ENCODE measurements at places on chromosomes 3 and 15.

DNA sequence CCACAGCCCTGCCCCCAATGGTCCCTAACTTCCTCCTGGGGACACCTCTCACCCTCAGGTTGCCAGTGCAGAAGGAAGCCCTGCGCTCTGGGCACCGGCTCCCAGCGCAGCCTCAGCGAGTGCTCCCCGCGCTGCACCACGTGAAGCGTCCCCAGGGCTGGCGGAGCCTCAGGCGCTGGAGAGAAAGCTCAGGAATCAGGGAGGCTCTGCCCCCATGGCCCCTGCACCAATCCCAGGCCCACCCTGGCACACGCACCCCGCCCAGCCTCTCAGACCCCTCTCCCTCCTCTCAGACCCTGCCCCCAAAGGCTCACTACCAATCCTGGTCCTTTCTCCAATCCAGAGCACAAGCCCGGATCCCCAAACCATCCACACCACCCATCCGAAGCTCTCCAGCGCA is 6.9 kb downstream of the COL7A1 start:
- DNase-seq: no peak

- DNase-seq: no peak
These were observed 3.7 kb upstream of the RPP25 start for GRCh38 chr15:74960286-74960685.

DNA sequence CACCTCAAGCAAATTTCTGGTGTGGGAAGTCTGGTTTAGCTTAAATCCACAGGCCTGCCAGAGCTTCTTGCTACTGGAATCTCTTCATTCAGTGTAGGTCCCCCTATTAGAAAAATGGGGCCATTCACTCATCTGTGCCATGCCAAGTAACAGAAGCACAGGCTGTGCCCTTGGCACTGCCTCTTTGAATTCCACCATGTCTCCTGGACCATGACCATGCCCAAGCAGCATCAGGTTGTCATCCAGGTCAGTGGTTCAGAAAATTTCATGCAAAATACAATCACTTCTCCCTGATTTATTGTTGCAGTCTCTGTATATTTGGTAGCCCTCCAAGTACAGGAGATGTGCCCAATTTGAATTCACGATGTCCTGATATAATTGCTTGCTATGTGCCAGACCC is 602.1 kb upstream of the ZNF385D start:
- DNase-seq: no peak

- no peak for DNase-seq
These were observed 43.9 kb upstream of the PLXND1 start for GRCh38 chr3:129650256-129650872.

DNA sequence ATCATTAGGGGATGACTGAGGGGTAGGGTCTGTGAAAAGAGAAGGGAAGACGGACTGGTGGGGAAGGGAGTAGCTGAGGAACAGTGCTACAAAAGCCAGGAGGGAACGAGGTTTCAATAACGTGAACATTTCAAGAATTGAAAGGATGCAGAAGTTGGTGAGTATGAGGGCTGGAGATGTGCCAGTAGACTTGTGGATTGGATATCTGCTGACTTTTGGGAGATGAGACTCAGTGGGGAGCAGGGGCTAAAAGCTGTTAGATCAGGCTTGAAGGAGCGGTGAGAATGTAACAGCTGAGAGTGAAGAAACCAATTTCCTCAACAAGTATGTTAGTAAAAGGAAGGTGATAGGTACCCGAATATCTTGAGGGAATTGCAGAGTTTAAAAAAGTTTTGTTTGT is 65.2 kb downstream of the GTPBP8 start:
- no peak for DNase-seq

DNA sequence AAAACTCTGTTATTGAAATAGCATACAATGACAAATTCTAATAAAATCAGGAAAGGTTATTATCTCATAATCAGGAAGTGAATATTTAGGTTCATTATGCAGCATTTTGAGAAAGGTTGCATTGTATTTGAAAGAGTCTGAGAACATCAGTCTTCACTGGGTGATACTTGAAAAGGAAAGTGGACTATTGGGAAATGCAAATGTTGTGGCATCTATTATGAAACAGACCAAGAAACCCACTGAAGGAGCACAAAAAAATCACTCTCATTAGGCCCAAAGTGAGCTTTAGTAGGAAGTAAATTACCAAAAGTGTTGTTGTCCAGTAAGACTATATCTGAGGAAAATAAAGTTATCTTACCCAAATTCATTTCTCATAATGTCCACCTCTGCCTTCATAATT is 90.8 kb downstream of the ZPLD1 start:
- DNase-seq: no peak

DNA sequence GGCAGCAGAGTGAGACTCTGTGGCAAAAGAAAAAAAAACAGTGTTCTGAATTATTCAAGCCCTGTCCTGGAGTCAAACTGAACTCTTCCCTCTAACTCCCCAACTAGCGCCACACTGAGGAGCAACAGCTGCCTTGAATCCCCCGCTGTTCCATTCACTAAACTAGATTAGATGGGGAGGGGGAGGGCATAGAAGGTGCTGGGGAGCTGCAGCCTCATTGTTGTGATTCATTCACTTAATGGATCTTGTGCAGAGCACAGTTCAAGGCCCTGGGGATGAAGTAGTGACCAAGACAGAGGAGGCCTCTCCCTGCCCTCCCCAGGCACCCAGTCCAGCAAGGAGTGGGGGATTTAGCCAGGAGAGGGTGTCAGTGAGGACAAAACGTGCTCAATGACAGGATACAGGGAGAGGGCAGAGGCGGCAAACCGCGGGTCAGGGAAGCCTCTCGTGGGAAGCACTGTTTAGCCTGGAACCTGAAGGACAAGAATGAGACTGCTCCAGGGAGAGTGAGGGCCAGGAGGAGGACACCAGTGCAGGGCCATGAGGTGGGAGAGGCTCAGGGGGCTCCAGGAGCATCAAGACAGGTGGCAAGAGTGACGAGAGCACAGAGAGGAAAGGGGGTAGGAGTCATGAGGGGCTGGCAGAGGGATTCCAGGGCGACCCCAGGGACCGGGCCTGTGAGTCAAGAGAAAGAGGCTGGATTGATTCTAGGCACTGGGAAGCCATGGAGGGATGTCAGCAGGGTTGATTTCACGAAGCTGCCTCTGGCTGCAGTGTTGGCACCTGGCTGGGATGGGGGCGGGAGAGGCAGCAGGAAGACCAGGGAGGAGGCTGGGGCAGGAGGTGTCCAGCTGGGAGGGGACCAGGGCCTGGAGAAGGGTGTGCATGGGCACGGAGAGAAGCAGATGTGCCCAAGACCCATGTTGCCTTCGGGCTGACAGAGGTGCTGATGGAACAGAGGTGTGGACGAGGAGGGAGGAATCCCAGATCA is 31.4 kb downstream of the ALS2CL start:
- DNase-seq: no peak

- peak; percentile 81 for DNase-seq
These were observed 704 bp downstream of the DLG1 start for GRCh38 chr3:197297476-197298340.

- DNase-seq: no peak
These were observed 45.8 kb upstream of the SEC13 start for GRCh38 chr3:10366651-10367101.

DNA sequence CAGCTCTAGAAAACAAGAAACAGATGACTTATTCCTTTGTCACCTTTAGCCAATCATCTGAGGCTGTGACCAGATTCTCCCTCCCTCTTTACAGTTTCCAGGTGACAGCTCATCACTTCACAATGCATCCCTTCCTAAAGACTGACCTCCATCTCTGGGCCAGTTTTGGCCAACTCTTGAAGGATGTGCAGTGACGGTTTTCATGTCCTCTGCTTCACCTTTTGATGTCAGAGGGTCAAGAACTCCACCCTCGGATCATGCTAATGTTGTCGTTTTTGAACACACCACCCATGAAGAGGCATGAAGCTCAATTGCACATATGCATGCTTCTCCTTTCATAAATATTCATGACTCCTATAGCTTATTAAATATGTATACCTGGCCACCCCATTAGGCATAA is 161.2 kb upstream of the SYNPR start:
- no peak for DNase-seq

GRCh38 chr3:14925729-14926591 is 21.4 kb upstream of the NR2C2 start:
- peak; percentile 28 for DNase-seq

- no peak for DNase-seq
These were observed 220.5 kb downstream of the FAM43A start for GRCh38 chr3:194906229-194906629.

GRCh38 chr3:177622520-177622919 is 425.2 kb upstream of the TBL1XR1 start:
- DNase-seq: no peak

DNA sequence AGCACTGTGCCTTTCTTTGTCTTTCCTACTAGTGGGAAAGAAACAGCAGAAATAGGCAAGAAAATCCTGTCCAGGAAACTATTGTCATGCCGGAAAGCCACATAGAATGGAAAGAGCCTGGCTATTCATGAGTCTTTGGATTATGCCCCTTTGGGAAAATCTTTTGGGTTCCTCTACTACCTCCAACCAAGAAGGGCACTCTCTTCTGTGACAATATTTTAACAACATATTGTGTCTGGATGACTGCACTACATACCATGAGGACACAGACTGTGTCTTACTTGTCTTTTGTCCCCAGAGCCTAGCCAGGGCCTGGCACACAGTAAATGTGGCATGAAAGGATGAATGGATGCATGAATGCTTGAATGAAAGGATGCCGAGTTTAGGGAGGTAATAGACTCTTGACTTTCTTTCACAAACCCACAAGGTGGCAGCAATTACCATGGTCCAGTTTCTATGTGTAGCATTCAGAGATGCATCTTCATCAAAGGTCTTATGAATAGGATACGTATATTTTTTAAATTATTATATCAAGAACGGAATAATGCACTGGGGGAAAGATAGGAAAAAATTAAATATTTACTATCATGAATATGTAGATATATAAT is 30.3 kb downstream of the ARL14 start:
- DNase-seq: peak; percentile 18

- no peak for DNase-seq
These were observed 94.4 kb downstream of the DTWD1 start for GRCh38 chr15:49715211-49715610.

GRCh38 chr15:62165104-62165792 is at the start of gene C2CD4B:
C2CD4B (minus strand) TSS chr15:62165285; CDS start chr15:62164984, 301 bp downstream.
- no peak for DNase-seq

DNA sequence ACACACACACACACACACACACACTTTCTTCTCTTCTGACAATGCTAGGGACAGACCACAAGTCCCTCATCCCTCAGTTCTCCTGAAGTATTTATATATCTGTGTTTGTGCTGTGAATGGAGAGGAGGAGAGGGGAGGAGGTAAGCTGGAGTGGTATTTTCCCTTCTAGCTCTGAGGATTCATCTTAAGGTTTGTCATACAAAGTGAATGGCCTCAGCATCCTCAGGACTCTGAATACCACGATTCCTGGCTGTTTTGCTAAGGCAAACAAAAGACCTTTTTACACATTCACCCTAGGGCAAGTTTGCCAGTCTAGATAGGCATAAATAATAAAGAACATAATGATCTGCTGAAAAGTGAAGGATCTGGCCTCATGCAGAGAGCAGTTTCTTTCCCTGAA is 65.7 kb upstream of the CHMP2B start:
- no peak for DNase-seq

- no peak for DNase-seq
These were observed 37.2 kb upstream of the ACAD9 start for GRCh38 chr3:128841926-128842920.

- no peak for DNase-seq
These were observed 55.9 kb downstream of the SGO1 start for GRCh38 chr3:20130106-20130505.
